Mucosa of gallbladder (tissue), 1 donor: ENCODE measurements at places on chromosomes 1 and 21. TPM values are rescaled to one million over a fixed set of nuclear protein-coding genes. Genes with fewer than 3 reads are reported as not detected.

DNA sequence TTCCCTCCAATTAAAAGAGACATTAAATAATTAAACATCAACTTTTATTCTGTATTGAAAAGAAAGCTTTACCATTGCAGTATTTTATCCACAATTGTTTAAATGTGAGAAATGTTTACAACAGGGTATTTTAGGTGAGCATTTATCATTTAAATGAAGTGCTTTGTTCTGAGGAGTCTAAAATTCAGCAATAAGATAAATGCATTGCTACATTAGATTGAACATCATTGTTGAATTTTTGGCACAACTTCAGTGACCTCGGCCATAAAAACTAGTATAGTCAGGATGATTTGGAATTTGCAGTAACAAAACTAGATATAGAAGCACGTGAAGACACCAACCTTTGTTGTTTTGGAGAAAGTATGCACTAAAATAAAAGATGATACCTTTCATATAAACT, 692.9 kb downstream of the USP25 start:
- DNase-seq: no peak

GRCh38 chr1:100494393-100495084, 43.4 kb upstream of the GPR88 start:
- DNase-seq: no peak

CRYBG2 gene
- 25.5 TPM for total RNA-seq

DNA sequence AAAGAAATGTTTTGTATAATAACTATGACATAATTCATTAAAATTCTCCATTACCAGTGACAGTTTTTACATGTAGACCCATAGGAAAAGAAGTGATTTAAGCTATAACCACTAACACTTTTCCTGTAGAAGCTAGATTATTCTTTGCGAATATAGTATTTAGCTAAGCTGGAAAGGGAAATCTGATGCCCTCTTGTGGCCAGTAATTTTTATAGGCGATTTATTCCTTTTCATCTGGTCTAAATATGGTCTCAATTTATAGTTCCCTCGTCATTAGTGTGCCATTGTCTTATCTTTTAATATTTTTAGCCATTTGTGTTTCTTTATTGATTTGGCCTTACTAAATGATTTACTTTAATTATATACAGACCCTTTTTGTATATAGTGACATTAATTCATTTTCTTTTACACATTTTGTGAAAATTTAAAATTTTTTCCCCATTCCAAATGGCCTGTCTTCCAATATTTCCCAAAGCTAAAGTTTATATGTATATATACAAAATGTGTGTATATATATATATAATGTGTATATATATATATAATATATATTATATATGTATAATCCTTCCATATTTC, 26.7 kb downstream of the BTG3 start:
- DNase-seq: peak; percentile 36

TSPAN1 gene
- total RNA-seq: 137 TPM

GRCh38 chr1:188668083-188668482, 1809.6 kb downstream of the BRINP3 start:
- no peak for DNase-seq

DNA sequence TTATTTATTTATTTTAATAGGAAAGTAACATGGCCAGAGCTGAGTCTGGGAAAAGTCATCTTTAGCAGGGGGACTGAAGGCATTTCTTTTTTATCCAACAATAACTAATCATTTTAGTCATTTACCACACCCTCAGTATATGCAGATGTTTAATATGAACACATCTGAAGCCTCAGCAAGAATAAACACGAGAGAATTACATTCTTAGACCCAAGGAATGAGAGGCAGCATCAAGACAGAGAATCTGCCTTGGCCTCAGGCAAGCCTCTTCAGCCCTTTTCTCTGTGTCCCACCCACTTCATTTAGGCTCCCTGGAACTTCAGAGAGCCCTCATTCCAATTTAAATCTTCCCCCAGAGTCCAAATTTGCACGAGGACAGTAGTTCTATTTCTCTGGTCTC, 17.0 kb upstream of the IGSF3 start:
- no peak for DNase-seq
